ENCODE measurements at places on chromosomes 16 and 17.
A peak's percentile ranks its signal among the peaks of the same experiment; 100 is the strongest.

GRCh38 chr16:2827831-2828520 lies 2.1 kb upstream of the ZG16B start:
- no peak for DNase-seq

DNA sequence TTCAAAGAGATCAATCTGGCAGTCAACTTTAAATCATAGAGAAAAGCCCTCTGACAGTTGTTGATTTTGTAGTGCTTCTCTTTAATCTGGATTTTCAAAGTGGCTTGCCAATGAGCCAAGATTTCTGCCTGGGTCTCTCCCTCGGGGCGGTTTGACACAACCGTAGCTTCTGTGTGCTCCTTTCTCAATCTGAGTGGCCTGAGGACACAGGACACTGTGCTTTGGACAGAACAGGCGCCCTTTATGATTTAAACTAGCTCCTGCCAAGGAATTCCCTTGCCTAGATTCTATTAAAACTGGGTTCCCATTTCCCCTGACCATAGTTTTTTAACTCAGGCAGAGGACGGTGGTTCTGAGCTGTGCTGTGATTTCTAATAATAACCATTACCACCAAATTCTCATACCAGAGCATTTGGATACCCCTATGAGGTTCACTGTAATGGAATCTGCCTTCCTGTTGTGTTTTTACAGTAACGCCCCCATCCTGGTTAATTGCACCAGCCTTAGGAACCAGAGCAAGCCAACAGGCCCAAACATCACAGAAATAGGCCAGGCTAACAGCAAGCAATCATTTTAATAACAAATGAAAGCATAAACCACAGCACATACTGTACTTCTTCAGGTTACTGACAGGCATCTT lies 4.0 kb downstream of the ZFHX3 start:
- no peak for DNase-seq

DNA sequence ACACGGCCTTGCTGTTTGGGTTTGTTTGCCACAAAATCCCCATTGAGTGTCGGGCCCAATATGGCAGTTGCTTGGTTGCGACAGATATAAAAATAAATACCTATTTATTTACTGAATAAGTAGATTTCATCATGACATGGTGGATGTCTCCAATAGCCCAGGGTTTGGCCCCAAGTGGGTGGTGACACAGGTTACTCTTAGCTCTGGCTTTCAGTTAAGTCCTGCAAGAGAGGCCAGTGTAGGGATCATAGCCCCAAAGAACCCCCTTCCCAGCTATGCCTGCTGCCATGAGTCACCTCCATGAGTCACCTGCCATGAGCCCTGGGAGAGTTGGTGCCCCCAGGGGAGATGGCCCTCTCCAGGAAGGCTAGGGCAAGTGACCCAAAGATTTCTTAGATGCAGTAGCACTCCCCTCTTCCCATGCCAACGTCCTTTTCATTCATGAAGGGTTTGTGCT lies 78.7 kb upstream of the LGALS9 start:
- no peak for DNase-seq

- peak; percentile 90 for DNase-seq
Observed at GRCh38 chr16:68084504-68085258, 489 bp upstream of the NFATC3 start.

DNA sequence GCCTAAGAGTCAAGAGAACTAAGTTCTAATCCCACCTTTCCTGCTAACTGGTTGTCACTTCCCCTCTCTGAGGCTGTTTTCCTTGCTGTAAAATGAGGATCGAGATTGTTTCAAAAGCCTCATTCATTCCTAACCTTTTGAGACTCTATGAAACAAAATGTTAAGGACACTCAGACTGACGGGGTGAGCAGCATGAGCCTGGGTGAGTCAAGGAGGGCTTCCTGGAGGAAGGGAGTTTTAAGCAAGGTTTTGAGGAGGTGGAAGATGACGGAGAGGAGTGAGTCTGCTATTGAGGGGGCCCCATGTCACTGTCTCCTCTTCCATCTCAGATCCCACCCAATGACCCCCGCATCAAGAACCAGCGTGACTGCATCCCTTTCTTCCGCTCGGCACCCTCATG lies 4.1 kb downstream of the EPX start:
- DNase-seq = no peak

- peak; percentile 74 for DNase-seq
Observed at GRCh38 chr17:81514739-81515529, 2.3 kb upstream of the ACTG1 start.

- DNase-seq = no peak
Observed at GRCh38 chr16:84774810-84775209, 45.0 kb upstream of the CRISPLD2 start.

- peak; percentile 60 for DNase-seq
Observed at GRCh38 chr16:19886073-19886941, 1.7 kb upstream of the GPRC5B start.

DNA sequence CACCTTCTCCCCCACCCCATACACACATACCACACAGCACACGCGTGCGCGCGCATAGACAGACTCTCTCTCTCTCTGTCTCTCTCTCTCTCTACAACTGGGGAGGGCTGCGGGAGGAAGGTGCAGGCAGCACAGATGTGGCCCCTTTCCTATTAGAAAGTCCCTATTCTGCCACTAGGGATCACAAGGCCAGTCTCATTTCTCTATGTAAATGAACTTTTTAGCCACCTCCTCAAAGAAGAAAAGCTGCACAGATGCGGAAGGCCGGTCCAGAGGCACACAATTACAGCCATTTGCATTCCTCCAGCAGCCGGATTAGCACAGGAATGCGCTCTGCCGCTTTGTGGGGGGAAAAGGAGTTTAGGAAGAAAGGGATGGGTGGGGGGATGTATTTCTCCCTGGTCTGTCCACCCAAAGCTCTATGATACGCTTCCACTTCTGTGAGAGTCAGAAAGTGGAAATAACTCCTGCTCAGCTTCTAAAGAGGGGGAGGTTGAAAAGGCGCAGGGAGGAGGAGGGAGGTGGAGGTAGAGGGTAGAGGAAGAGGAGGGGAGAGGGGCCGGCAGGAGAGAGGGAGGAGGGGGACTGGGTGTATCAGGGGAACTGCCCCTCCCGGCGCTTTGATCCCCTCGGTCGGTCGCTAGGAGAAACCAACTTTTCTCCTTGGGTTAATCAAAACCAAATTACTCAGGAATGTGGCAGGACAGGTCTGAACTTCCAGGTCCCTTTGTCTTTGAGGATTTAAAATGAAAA lies 11.7 kb downstream of the ZFHX3 start:
- DNase-seq = no peak

GRCh38 chr17:74070374-74070773 lies 133.1 kb upstream of the RPL38 start:
- DNase-seq = no peak

GRCh38 chr16:56604966-56605365 lies 3.4 kb upstream of the MT2A start:
- no peak for DNase-seq

GRCh38 chr17:21602176-21602575 lies 90.1 kb upstream of the KCNJ18 start:
- DNase-seq = no peak

- no peak for DNase-seq
Observed at GRCh38 chr16:29107299-29107698, 122.4 kb downstream of the LAT start.

- DNase-seq = no peak
Observed at GRCh38 chr16:9079430-9079812, 12.0 kb upstream of the HAPSTR1 start.

DNA sequence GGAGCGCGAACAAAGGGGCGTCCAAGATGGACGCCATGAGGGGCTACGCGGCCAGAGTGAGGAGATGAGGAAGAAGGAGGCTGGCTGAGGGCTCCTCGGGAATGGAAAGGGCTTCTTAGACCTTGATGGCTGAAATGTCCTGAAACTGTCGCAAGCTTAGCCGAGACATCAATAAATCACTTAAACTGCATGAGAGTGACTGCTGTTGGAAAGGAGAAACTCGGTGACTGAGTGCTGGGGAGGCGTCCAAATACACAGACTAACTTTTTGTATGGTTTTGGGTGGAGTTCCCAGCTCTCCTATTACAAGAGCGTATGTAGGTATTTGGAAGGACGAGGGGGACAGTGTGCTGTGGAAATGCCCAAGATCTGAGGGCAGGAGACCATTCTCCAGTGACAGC lies 1.4 kb upstream of the GEMIN4 start:
- DNase-seq = no peak

DNA sequence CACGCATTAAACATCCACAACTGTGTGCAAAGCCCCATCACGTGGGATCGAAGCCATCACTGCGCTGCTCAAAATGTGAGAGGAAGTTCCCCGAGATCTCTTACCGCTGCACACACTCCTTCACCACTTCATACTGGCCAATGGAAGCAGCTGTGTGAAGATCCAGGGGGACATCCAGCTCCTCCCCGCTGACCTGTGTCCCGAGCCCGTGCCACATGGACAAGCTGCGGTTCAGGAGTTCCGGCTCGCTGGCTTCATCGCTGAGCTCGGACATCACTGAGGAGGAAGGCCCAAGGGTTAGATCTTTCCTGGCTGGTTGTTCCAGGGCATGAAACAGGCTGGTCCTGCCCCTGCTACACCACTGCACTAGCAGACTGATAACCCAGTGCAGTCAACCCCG lies 4.2 kb downstream of the ANKS3 start:
- no peak for DNase-seq

DNA sequence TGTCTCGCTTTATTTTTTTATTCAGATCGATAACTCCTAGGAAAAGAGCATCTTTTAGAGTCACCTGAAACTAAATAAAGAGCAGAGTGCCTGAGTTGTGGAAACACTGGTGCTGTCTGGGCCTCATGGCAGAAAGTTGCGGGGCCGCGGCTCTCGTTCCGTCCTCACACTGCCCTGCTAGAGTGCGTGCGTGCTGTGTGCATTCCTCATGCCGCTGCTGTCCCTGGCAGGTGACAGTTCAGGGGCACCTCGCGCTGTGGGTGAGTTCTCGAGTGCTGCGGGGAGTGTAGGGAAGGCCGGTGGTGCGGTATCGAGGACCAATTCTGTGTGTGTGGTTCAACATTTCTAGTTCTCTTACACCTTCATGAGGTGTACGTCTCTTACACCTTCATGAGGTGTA lies 136.6 kb downstream of the RPTOR start:
- no peak for DNase-seq

DNA sequence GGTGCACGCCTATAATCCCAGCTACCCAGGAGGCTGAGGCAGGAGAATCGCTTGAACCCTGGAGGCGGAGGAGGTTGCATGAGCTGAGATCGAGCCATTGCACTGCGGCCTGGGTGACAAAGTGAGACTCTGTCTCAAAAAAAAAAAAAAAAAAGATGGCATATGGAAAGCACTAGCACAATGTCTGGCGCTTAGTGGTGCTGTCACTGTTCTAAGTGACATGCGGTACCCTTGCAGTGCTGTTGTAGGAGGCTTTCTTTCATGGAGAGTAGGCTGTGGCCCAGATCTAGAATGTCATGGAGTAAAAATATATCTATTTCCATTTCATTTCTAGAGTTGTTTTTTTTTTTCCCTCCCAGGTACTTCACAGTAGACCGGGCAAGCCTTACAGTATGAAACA lies 14.6 kb upstream of the METTL9 start:
- no peak for DNase-seq

DNA sequence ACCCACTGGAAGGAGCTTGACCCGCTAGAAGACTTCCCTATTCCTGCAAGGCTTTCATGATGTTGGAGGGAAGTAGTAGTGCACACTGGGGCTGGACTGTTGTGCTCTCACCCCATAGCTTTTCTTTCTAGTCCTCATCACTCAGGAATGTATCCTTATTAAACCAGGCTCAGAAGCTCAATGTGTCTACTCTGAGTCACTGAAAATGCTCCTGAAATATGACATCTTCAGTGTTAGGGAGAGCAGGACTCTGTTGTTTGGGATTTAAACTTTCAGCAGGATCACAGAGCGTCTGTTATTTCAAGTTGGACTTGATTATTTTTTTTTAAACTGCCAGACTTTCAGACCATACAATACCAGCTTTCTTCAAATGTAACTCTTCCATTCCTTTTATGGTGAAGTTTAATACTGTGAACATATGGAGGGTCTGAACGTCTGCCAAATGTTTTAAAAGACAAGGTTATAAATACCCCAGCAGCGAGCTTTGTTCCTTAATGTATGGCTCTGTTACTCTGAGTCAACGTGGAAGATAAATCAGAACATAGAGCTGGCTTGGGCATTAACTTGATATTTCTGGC lies 257.5 kb downstream of the CDH11 start:
- no peak for DNase-seq

- DNase-seq = no peak
Observed at GRCh38 chr16:29852654-29853053, 10.4 kb downstream of the CDIPT start.
